Globus pallidus (tissue), 1 donor: ENCODE measurements at places on chromosomes 5 and 9.

GRCh38 chr9:36974731-36975130, 59.3 kb downstream of the PAX5 start:
- no peak for DNase-seq

- no peak for DNase-seq
Observed at GRCh38 chr5:73940026-73940425, 314.0 kb downstream of the ARHGEF28 start.

DNA sequence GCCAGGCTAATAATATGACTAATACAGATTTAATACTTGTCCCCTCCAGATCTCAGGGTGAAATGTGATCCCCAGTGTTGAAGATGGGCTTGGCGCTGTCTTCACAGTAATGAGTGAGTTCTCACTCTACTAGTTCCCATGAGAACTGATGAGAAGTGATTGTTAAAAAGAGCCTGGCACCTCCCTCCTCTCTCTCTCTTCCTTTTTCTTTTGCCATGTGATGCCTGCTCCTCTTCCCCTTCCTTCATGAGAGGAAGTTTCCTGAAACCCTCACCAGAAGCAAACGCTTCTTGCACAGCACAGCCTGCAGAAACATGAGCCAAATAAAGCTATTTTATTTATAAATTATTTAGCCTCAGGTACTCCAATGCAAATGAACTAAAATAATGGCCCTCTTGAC, 55.2 kb downstream of the GLDC start:
- peak; percentile 43 for DNase-seq

GRCh38 chr9:115229496-115229895, 111.5 kb upstream of the TNC start:
- no peak for DNase-seq

DNA sequence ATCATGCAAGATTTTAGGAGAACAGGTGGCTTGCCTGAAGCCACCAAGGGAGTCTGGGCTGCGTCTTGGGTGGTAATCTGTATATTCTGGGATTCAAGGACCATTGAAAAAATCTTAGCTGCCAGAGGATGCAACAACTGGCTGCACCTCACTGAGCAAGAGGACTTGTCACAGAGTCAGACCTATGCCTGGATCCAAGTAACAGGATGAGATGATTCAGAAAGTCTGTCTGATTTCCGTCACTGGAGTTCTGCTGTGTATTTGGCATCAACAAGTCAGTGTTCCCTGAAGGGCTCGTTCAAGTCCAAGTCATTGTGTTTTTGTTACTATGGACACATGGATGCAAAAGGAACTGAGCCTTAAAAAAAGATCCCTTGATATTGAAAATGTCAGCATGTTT, 37.8 kb upstream of the CARTPT start:
- DNase-seq: no peak

DNA sequence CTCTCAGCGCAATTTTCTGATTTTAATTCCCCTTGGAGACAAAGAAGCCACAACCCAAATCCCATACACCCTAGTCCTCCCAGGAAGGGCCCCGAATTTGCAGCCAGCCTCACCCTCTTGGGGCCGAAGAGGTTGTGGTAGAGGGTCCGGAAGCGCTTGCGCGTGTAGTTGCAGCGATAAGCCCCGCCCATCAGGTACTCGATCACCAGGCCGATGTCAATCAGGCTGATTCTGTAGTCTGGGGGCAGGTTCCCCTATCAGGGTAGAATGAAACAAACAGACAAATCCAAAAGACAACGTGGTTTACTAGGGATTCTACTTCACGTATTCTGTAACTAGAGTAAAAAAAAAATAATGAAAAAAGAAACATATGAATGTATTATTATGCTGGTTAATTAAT, 210.6 kb upstream of the KLF9 start:
- DNase-seq: no peak

GRCh38 chr5:16521521-16522483, 56.2 kb upstream of the ZNF622 start:
- DNase-seq: no peak

DNA sequence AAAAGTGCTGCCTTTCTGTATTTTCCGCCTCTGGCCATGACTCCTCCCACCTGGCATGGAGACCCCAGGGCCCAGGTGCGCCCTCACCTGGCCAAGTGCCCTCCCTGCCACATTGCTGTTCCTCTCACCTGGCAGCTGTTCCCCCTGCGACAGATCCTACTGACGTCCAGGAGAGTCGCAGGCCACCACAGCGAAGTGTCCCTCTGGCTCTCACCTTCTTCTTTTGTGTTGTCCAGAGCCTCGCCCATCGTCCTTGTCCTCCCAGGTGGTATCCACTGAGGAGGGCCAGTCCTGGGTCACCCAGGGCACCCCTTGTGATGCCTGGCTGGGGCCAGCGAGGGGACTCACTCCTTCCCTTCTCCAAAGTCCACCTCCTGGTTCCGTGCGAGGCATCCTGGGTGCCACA, 2.6 kb downstream of the NKD2 start:
- no peak for DNase-seq

DNA sequence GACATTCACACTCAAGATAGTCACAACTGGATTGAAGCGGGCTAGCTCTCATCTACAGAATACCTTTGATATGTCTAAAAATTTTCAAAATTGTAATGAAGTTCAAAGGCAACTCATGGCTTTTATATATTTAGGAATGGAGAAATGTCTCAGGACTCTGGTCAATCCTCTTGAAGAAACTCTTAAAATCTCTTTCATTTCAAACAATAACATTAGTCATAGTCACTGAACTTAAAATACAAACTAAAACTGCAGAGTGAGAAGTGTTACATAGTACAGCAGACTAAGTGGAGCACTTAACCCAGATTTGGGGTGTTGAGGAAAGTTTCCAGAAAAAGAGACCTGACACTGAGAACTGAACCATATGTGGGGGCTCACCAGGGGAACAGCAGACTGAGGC, 20.7 kb downstream of the FANCC start:
- DNase-seq: no peak

DNA sequence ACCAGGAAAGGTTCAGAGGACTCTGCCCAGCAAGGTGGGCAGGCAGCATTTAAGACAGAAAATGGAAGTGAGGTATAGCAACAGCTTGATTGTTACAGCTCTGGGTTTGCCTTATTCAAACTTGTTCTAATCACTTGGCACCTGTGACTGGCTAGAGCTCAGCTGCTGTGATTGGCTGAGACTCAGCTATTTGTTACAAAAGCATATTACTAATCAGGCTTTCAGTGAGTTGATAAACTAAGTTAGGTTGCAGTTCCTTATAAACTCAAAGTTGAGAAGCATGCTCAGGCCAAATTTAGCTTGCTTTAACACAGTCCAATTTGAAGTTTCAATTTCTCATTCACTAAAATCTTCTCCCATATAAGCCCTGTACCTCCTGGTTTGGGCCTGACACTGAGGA, 56.3 kb downstream of the GDA start:
- DNase-seq: no peak

DNA sequence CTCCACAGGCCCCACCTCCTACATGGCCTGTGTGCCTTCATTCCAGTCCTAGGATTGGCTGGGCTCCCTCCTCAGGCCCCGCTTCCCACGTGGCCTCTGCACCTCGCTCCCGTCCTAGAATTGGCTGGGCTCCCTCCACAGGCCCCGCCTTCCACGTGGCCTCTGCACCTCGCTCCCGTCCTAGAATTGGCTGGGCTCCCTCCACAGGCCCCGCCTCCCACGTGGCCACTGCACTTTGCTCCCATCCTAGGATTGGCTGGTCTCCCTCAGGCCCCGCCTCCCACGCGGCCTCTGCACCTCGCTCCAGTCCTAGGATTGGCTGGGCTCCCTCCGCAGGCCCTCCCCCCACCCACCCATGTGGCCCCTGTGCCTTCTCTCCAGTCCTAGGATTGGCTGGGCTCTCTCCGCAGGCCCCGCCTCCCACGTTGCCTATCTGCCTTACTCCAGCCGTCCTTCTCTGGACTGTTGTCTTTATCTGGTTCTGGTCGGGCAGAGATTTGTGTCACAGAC, 45.3 kb upstream of the CACNA1B start:
- DNase-seq: no peak
